Sigmoid colon (tissue), 7 donors: ENCODE measurements at places on chromosomes 11 and 22. TPM values are rescaled to one million over a fixed set of nuclear protein-coding genes. Genes with fewer than 3 reads are reported as not detected.

SEPTIN3 gene
- 1.4 TPM for total RNA-seq

SPON1 gene
- 16.0 TPM for total RNA-seq

TREH gene
- not detected for total RNA-seq

RHOD gene
- 14.1 TPM for total RNA-seq

GRIA4 gene
- 1.9 TPM for total RNA-seq

APOBEC3H gene
- total RNA-seq = not detected

MYEOV gene
- not detected for total RNA-seq

BATF2 gene
- 4.1 TPM for total RNA-seq

MS4A2 gene
- total RNA-seq = 2.5 TPM

OOSP4A gene
- not detected for total RNA-seq

OR8D1 gene
- total RNA-seq = not detected

PGA5 gene
- total RNA-seq = not detected

PDE3B gene
- 78.3 TPM for total RNA-seq

MYOD1 gene
- total RNA-seq = not detected

DNA sequence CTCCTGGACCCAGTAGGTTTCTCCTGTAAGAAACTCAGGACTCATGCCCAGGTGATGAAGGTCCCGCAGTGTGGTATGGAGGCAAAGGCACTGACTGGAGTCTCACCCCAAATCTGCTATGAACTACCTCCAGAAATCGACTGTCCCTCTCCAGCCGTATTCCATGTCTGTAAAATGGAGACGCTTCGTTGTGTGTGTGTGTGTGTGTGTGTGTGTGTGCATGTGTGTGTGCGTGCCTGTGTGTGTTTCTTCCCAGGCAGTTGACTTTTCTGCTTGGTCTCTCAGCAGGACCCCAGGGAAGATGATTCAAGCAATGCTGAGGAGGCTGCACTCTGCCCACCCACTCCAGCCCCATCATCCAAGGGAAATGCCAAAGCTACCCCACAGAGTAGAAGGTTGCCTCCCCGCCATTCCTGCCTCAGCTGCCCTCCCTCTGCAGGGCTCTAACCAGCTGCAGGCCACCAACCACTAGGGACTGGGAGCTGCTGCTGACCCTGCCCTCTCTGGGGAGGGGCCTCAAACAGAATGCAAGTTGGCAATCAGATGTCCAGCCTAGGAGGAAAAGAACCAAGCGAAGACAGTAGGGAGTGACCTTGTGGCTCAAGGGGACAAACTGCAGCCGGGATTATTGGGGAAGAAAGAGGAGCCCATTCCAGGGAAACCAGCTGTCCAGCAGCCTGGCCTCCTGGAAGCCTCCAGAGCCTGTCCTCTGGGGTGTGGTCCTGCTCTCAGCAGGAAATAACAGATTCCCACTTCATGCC lies 56.2 kb downstream of the SLC22A12 start:
- no peak for DNase-seq

DNA sequence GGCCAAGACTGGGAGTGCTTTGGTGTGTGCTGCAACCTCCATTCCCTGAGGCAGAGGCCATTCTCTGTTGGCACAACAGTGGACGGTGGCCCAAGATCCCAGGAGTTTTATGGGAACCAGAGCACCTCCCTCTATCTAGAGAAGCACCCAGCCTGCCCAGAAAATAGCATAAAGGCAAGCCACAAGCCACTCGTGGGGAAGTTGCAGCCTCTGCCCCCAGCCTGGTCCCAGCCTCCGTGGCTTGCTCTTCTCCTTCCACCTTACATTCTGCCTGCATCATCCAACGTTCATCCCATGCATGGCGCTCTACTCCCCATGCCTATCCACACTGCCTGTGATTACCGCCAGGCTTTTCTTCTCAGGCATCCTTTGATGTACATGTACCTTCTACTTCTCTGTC lies 15.8 kb downstream of the IL17RA start:
- no peak for DNase-seq

GRCh38 chr11:68117853-68118470 lies 3.2 kb downstream of the CHKA start:
- DNase-seq = peak; percentile 48

DNA sequence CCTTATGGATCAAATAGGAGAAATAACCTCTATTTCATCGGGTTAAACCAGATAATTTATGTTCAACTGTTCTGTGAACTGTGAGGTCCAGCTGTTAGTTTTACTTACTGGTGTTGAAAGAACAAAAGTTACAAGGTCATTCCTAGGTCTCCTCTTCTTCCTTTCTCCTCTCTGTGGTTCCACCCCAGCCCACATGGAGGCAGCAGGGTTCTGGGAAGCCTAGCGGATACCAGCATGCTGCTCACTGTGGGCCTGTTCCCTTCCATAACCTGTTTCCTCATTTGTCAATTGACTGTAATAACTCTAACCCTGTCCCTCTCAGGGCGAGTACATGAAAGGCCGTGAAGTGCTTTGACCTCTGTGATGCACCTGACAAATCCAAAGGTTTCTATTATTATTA lies 27.8 kb downstream of the RELT start:
- DNase-seq = peak; percentile 78

DNA sequence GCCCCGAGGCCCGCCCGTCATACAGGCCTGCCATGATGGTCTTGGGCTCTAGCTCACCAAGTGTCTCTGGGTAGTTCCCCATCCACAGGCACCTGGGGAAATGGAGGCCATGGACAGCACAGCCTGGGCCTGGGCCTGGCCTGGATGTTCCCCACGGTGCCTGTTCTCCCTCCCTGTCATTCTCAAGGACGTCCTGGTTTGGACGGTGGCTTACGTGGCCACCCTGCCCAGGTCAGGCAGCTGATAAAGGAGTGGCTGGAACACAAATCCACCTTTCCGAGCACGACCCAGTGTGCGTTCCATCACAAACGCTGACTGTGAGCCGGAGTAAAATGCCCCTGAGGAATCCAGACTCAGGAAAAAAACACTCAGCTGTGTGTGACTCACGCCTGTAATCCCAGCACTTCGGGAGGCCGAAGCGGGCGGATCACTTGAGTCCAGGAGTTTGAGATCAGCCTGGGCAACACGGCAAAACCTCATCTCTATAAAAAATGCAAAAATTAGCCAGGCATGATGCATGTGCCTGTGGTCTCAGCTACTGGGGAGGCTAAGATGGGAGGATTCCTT lies 41.2 kb upstream of the TESMIN start:
- no peak for DNase-seq

- DNase-seq = no peak
Measured at GRCh38 chr11:130813196-130813595, 103.1 kb downstream of the SNX19 start.

DNA sequence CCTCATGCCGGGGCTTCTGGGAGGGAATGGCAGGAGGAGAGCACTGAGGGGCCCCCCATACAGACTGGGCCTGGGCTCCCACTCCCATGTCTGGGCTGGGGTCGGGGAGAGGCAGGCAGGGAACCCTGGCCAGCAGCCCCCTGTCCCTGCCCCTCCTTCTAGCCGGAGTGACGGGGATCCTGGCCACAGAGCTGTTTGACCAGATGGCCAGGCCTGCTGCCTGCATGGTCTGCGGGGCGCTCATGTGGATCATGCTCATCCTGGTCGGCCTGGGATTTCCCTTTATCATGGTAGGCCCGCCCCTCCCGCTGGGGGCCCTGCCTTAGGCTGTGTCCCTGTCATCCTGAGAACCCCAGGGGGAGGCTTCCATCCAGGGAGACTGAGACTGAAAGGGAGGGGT lies 10.0 kb upstream of the MIF start:
- no peak for DNase-seq

DNA sequence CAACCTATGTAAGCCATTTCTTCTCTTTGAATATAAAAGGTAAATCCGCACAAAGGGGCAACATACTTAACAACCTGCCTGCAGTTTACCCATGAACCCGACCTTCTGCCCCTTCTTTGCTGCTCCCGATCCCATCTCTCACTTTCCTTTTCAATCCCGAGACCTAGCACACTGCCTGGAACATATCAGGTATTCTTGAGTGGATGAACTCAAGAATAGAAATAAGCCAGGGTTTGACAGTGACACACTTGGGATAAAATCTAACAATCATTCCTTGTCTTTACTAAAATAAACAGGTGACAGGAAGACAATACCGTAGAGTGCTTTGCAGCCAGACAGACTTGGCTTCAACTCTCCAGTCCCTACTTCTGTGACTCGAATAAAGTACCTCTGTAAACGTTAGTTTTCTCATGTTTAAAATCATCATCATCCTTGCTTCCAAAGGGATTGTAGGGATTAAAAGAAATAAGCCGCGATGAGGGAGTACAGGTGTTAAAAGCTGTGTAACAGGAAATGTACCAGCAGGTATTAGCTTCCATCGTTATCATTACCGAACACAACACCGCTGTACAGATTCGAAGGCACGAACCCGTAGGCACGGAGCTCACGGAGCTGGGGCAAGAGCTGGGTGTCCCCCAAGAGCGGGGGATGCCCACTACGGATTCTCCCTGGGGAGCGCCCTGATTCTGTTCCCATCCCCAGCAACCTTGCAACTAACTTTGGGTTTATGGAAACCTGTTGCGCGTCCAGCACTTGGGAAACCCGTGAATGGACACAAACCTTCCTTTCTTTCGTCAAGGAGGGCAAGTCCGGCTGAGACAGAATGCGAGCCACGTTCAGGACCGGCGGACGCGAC lies 720 bp downstream of the UFD1 start:
- DNase-seq = no peak

- no peak for DNase-seq
Measured at GRCh38 chr11:131600628-131601027, 230.2 kb downstream of the NTM start.

DNA sequence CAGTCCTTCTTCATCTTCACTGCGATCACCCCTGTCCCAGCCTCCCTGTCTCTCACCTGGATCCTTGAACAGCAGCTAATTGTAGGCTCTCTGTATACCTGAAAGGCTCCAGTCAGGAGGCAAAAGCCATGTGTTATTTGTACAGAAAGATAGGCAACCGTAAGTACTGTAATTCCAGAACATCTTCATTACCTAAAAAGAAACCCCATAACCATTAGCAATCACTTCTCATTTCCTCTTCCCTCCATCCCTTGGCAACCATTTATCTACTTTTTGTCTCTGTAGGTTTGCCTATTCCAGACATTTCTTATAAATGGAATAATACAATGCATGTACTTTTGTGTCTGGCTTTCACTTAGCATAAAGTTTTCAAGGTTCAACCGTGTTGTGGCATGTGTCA lies 17.8 kb downstream of the NAGA start:
- DNase-seq = no peak

GRCh38 chr11:1397862-1398527 lies 8.3 kb downstream of the BRSK2 start:
- DNase-seq = no peak

DNA sequence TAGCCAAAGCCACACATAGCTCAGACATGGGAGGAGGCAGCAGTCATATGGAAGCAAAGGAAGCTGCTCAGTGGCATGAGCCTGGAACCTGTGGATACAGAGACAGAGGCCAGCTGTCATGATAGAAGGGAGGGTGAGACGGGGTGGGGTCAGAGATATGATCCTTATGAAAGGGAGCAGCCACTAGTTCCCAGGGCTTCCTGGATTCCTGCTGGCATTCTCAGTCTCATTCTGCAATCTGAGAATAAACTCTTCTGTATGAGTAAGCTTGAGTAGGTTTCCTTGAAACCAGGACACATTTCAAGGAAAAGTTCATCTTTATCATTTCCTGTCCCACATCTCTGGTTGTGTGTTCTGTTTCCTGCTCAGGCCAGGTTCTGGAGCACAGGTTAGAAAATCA lies 220.2 kb upstream of the SNX19 start:
- no peak for DNase-seq

DNA sequence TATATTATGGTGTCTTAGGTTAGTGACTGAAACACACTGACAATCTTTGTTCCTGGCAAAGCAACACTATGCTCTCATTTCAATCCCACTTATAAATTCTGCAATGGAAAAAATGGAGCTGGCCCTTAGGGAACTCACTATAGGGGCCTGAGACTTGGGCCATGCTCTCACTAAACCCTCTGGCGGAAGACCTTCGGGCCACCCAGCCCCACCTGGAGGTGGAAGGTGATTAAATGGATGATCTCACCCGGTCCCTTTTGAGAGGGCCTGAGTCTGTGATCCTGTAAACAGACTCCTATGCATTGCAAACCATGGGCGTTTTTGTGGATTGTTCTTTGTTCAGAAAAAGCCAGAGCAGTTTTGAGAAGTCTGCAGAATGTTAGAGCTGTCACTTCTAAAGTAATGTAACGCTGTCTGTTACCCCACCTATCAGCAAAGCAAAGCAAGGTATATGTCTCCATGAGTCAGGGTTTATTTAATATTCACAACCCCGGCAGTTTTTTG lies 17.0 kb upstream of the CDON start:
- no peak for DNase-seq

GRCh38 chr22:19596680-19597398 lies 72.6 kb upstream of the CLDN5 start:
- no peak for DNase-seq

DNA sequence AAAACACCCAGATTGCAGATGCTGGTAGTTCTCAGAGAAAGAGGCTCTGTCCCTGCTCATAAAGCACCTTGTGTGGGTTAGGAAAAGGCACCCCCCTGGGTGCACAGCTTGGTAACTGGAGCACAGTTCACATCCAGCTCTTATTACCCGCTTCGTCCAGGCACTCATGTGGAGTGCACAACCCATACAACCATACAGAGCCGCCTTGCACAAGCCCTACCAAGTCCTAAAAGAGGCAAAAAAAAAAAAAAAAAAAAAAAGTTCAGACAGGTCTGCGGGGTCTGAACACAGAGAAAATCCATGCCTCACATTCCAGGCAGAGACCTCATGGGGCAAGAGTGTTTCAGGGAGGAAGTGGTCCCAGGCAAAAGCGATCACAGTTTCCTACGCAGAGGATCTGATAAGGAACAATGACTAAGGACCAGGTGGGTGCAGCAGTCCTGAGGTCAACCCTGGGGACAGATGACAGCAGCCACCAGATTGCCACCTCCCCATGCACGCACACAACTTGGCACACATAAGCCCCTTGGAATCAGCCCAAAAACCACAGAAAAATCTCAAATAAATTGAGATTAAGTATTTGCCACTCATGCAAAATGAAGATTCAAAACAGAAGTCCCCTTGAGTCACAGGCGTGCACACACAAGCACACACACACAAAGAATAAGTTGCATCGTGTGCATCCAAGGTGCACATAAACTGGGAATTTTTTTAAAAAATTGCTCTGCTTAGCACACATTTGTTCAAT lies 12.3 kb downstream of the MB start:
- DNase-seq = no peak

DNA sequence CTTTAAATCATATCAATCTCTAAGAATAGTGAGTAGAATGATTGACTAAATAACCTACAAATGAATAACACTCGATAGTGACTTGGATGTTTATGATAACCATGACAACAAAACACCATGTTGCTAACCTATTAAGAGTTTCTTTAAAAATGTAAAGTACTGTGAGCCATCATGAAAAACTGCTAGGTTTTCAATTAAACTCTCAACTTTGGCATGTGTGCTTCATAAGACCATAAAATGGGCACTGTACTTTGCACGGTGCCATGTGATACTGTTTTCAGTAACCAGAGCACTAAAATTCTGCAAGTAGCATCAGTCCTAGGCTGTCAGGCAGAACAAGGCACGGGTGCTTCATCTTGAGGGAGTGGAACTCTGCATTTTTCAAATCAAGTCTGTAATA lies 96.2 kb upstream of the TRIM77 start:
- no peak for DNase-seq

GRCh38 chr11:38751421-38751820 lies 2153.4 kb upstream of the RAG2 start:
- no peak for DNase-seq

- DNase-seq = peak; percentile 69
Measured at GRCh38 chr11:629237-629583, 2.2 kb upstream of the SCT start.
